Articular chondrocyte of knee joint (primary cell): ENCODE measurements at places on chromosomes 12 and 14. TPM values are rescaled to one million over a fixed set of nuclear protein-coding genes. Genes with fewer than 3 reads are reported as not detected.

Gene ALKBH1
- 8.2 and 11.3 TPM in 2 replicates for total RNA-seq

Gene SLC4A8
- 4.1 and 6.3 TPM in 2 replicates for total RNA-seq

Gene OR4K13
- total RNA-seq: not detected in 2 replicates

Gene PROX2
- total RNA-seq: not detected in 2 replicates

Gene ZNF140
- 22.6 and 30.3 TPM in 2 replicates for total RNA-seq
